ENCODE measurements at places on chromosomes 3 and 15. TPM values are rescaled to one million over a fixed set of nuclear protein-coding genes. Genes with fewer than 3 reads are reported as not detected.

GRCh38 chr3:96986241-96986640, 171.8 kb downstream of the EPHA6 start:
- no peak for DNase-seq
- no peaks in the 10 kb centered on the region for H3K36me3 ChIP-seq
- H3K27me3 ChIP-seq, result no peaks in the 10 kb centered on the region
- H3K27ac ChIP-seq, result no peak overlapping the region
- no peaks in the 10 kb centered on the region for H3K4me1 ChIP-seq
- no peak overlapping the region for H3K4me3 ChIP-seq

The BBS4 gene
- polyA plus RNA-seq, result 23.6 TPM

GRCh38 chr3:197501496-197501878, 54.3 kb downstream of the BDH1 start:
- no peaks in the 10 kb centered on the region for H3K4me1 ChIP-seq
- no peaks in the 10 kb centered on the region for H3K36me3 ChIP-seq
- no peak overlapping the region for H3K4me3 ChIP-seq
- H3K27ac ChIP-seq, result no peak overlapping the region
- H3K27me3 ChIP-seq, result no peaks in the 10 kb centered on the region

DNA sequence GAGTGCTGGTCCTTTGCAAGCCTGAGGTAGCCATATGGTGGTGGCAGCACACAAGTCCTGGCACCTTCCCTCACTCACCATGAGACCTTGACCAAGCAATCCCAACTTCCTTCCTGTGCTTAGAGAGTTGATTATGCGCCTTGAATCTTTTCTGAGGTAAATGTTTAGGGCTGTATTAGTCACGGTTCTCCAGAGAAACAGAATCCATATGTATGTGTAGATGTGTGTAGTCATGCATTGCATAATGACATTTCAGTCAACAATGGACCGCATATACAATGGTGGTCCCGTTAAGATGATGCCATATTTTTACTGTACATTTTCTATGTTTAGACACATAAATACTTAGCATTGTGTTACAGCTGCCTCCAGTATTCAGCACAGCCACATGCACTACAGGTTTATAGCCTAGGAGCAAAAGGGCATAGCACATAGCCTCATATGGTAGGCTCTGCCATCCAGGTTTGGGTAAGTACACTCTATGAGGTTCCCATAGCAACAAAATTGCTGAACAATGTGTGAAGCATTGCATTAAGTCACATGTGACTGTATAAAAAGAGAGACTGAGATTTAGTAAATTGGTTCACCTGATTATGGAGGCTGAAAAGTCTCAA, 20.2 kb upstream of the NUP210 start:
- no peak overlapping the region for H3K27ac ChIP-seq
- H3K36me3 ChIP-seq, result no peaks in the 10 kb centered on the region
- peaks cover 4% of the 10 kb centered on the region for H3K27me3 ChIP-seq
- no peaks in the 10 kb centered on the region for H3K4me1 ChIP-seq
- no peak for DNase-seq
- H3K4me3 ChIP-seq, result no peak overlapping the region

The CGNL1 gene
- polyA plus RNA-seq, result not detected

The TNFAIP8L3 gene
- polyA plus RNA-seq, result not detected

DNA sequence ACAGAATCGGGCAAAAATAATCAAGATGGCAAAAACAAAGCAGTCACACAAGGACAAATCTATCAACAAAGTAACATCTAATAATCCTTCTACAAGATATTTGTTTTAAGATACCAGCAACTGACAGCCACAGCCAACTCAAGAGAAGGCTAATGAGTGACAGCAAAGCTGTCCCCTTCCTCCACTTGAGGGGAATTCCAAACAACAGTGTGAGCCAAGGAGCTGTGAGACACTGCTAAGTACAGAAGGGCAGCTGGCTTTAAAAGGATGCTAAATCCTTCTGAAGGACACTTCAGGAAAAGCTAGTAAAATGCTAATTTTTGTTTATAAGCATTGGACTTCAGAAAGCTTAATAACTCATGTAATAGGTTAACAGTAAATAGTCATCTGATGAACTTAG, 120.3 kb upstream of the GOLGA8J start:
- DNase-seq, result no peak
- H3K4me3 ChIP-seq, result no peak overlapping the region
- H3K36me3 ChIP-seq, result no peaks in the 10 kb centered on the region
- no peaks in the 10 kb centered on the region for H3K4me1 ChIP-seq
- H3K27ac ChIP-seq, result no peak overlapping the region
